ENCODE measurements at places on chromosomes 3 and 15. TPM values are rescaled to one million over a fixed set of nuclear protein-coding genes. Genes with fewer than 3 reads are reported as not detected.

SELENOK gene
- total RNA-seq, result 77.0 TPM

PSTPIP1 gene
- 2.3 TPM for total RNA-seq

LINGO1 gene
- 7.0 TPM for total RNA-seq

ATP2B2 gene
- total RNA-seq, result 0.15 TPM

CCR9 gene
- not detected for total RNA-seq

C2CD4A gene
- not detected for total RNA-seq

C3orf33 gene
- total RNA-seq, result 5.3 TPM

TTLL13 gene
- not detected for total RNA-seq

MESP1 gene
- 2.4 TPM for total RNA-seq

MED12L gene
- 0.35 TPM for total RNA-seq

PATL2 gene
- total RNA-seq, result 0.75 TPM

LDHAL6B gene
- not detected for total RNA-seq

TMPRSS7 gene
- not detected for total RNA-seq

PPM1L gene
- 47.4 TPM for total RNA-seq

C3orf22 gene
- total RNA-seq, result not detected

GOLGA6L7 gene
- not detected for total RNA-seq

ACOX2 gene
- 11.5 TPM for total RNA-seq

GXYLT2 gene
- 31.7 TPM for total RNA-seq

SRGAP3 gene
- 5.0 TPM for total RNA-seq

AGBL1 gene
- not detected for total RNA-seq

STX19 gene
- total RNA-seq, result not detected

DAZL gene
- total RNA-seq, result not detected

TRH gene
- total RNA-seq, result 0.55 TPM

SPATA16 gene
- not detected for total RNA-seq

TTC21A gene
- total RNA-seq, result 0.85 TPM

PCBP4 gene
- 73.8 TPM for total RNA-seq

P2RY14 gene
- total RNA-seq, result 1.3 TPM

FOXB1 gene
- not detected for total RNA-seq

GNAI2 gene
- total RNA-seq, result 72.1 TPM

SLC9A9 gene
- total RNA-seq, result 3.1 TPM

CASR gene
- total RNA-seq, result not detected

NECTIN3 gene
- 16.6 TPM for total RNA-seq

MYZAP gene
- total RNA-seq, result 305 TPM

SLC12A8 gene
- total RNA-seq, result 1.9 TPM

CFAP44 gene
- 1.2 TPM for total RNA-seq

UCN2 gene
- not detected for total RNA-seq

MYO5C gene
- 2.0 TPM for total RNA-seq

SLC6A1 gene
- 1.3 TPM for total RNA-seq

MAP6D1 gene
- 9.6 TPM for total RNA-seq

SLC9C1 gene
- total RNA-seq, result 0.35 TPM

KBTBD13 gene
- 4.4 TPM for total RNA-seq

LRTM1 gene
- total RNA-seq, result not detected

FRMD4B gene
- total RNA-seq, result 30.6 TPM

PYGO1 gene
- 4.3 TPM for total RNA-seq

GUCA1C gene
- total RNA-seq, result not detected
